ENCODE measurements at places on chromosomes 7 and 10. TPM values are rescaled to one million over a fixed set of nuclear protein-coding genes. Genes with fewer than 3 reads are reported as not detected.

MRC1 gene
- 13.0 TPM for total RNA-seq

DNA2 gene
- total RNA-seq = 8.2 TPM

MMD2 gene
- total RNA-seq = not detected

PTPN20 gene
- total RNA-seq = 1.3 TPM

RAMP3 gene
- total RNA-seq = 23.4 TPM

NKX6-2 gene
- not detected for total RNA-seq

GRCh38 chr10:48266528-48266927, 8.0 kb downstream of the FRMPD2 start:
- DNase-seq = no peak

DNA sequence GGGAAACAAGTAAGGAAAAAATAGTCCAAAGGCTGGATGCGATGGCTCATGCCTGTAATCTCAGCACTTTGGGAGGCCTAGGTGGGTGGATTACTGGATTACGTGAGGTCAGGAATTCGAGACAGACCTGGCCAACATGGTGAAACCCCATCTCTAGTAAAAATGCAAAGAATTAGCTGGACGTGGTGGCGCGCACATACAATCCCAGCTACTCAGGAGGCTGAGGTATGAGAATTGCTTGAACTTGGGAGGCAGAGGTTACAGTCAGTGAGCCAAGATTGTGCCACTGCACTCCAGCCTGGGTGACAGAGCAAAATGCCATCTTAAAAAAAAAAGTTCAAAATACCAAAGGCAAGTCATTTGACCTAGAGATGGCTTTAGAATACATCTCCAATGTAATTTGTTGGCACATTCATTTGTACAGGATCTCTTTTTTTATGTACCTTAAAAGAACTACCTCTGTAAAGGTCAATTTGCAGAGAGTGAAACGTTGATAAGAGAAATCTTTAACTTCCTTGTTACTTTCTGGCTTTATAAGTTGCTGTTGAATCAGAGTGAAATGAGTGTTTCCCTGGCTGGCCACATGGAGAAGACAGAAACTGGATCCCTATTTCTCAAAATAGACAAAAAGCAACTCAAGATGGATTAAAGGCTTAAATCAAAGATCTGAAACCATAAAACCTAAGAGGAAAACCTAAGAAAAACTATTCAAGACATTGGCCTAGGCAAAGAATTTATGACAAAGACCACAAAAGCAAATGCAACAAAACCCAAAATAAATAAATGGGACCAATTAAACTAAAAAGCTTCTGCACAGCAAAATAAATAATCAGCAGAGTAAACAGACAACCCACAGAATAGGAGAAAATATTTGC, 260.7 kb downstream of the KLF6 start:
- DNase-seq = no peak

- DNase-seq = no peak
Measured at GRCh38 chr7:143954544-143954943, at the start of gene OR2F1. OR2F1 (plus strand) TSS chr7:143954844; CDS start chr7:143959971, 5,127 bp downstream.

GRCh38 chr10:34010891-34011290, 676.4 kb upstream of the NRP1 start:
- no peak for DNase-seq
